ENCODE measurements at places on chromosomes 7 and 10.

- no peaks in the 10 kb centered on the region for H3K4me1 ChIP-seq
- no peaks in the 10 kb centered on the region for H3K36me3 ChIP-seq
- no peak overlapping the region for H3K27ac ChIP-seq
- no peak for DNase-seq
- no peak overlapping the region for H3K4me3 ChIP-seq
- no peaks in the 10 kb centered on the region for H3K27me3 ChIP-seq
These were observed 433.6 kb upstream of the GALNT17 start for GRCh38 chr7:70698219-70698832.

GRCh38 chr10:117418121-117418520 is 42.9 kb upstream of the PDZD8 start:
- DNase-seq = no peak
- no peak overlapping the region for H3K4me3 ChIP-seq
- no peaks in the 10 kb centered on the region for H3K27me3 ChIP-seq
- no peaks in the 10 kb centered on the region for H3K4me1 ChIP-seq

DNA sequence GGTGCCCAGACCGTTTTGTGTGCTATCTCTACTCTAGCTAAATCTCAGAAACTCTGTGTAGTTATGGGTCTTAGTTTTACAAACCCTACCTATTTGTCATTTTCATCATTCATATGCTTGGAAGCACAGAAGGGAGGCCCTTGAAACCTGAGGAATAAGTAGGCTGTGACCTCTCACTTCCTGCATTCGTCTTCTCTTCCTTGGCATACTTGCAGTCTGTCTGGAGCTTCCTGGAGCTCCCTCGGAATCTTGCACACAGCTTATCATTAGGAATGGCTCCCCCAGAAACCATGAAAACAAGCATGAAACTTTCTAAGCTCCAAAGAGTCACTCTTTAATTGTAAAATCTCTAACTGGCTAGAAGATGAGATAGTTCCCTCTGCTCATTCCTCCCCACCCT is 376.9 kb upstream of the MYO3A start:
- no peak overlapping the region for H3K4me3 ChIP-seq
- no peaks in the 10 kb centered on the region for H3K27me3 ChIP-seq
- H3K36me3 ChIP-seq = no peaks in the 10 kb centered on the region
- H3K4me1 ChIP-seq = no peaks in the 10 kb centered on the region
- H3K27ac ChIP-seq = no peak overlapping the region
- no peak for DNase-seq

DNA sequence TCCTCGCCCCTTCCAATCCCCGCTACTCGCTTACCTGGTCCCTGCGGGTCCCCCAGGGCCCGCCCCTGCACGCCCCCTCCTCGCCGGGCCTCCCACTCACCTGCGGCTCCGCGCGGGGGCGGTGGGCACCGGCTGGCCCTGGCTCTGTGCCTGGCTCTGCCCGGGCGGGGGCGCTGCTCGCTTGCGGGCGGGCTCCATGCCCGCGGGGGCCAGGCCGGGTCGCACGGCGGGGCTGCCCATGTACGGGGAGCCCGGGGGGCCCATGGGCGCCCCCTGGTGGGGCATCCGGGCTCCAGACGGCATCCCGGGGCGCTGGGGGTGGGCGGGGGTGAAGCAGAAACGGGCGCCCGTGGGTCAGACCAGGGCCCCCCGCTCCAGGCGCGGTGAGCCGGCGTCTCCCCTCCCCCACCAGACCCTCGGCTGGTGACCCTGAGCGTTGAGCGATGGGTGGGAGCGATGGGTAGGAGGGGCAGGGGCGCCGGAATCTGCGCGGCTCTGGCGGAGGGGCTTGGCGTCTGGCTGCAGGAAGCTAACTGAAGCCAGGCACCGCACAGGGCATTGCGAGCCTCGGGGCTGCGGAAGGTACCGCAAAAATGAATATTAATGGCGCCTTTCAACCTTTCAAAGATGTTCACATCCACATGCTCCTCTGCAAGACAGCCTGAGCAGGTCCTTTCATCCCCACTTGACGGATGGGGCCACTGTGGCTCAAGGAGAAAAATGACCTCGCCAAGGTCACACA is 3.0 kb downstream of the SMARCD3 start:
- H3K36me3 ChIP-seq = no peaks in the 10 kb centered on the region
- no peak overlapping the region for H3K27ac ChIP-seq
- H3K4me3 ChIP-seq = no peak overlapping the region
- peaks cover 29% of the 10 kb centered on the region for H3K27me3 ChIP-seq
- peak; percentile 78 for DNase-seq
- H3K4me1 ChIP-seq = peaks cover 42% of the 10 kb centered on the region

GRCh38 chr7:24981171-24981951 is 1.4 kb upstream of the OSBPL3 start:
- peaks cover 35% of the 10 kb centered on the region for H3K4me1 ChIP-seq
- H3K36me3 ChIP-seq = no peaks in the 10 kb centered on the region
- no peaks in the 10 kb centered on the region for H3K27me3 ChIP-seq
- peak overlapping the region; percentile 87 for H3K27ac ChIP-seq
- peak; percentile 69 for DNase-seq
- H3K4me3 ChIP-seq = peak overlapping the region; percentile 96

GRCh38 chr7:108486291-108486966 is 30.2 kb upstream of the NRCAM start:
- no peak for DNase-seq
- no peak overlapping the region for H3K4me3 ChIP-seq
- H3K27me3 ChIP-seq = no peaks in the 10 kb centered on the region
- H3K27ac ChIP-seq = no peak overlapping the region
- peaks cover 9% of the 10 kb centered on the region for H3K36me3 ChIP-seq

DNA sequence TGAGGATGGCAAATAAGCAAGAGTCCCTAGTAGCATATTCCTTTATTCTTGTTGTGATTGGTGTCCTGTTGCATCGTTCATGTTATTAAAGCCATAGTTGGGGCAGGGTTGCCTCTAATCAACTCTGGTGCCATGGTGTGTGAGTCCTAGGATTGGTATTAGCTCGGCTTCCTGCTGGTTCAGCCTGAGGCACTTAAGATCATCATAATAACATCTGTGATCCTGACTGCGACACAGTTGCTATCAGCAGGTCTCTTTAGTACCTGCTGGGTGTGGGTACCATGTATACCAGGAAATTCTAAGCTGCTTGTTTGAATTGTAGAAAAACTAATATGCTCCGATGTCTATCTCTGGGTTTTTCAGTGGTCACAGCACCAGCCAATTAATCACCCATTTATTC is 1.6 kb downstream of the WEE2 start:
- H3K27ac ChIP-seq = no peak overlapping the region
- H3K27me3 ChIP-seq = no peaks in the 10 kb centered on the region
- no peaks in the 10 kb centered on the region for H3K36me3 ChIP-seq
- H3K4me1 ChIP-seq = no peaks in the 10 kb centered on the region
- H3K4me3 ChIP-seq = no peak overlapping the region

GRCh38 chr7:81516898-81517297 is 252.9 kb downstream of the HGF start:
- DNase-seq = no peak
- no peaks in the 10 kb centered on the region for H3K27me3 ChIP-seq
- no peaks in the 10 kb centered on the region for H3K36me3 ChIP-seq
- H3K4me1 ChIP-seq = no peaks in the 10 kb centered on the region
- H3K27ac ChIP-seq = no peak overlapping the region
- H3K4me3 ChIP-seq = no peak overlapping the region

GRCh38 chr10:6535156-6535764 is 44.8 kb downstream of the PRKCQ start:
- no peaks in the 10 kb centered on the region for H3K36me3 ChIP-seq
- H3K27ac ChIP-seq = no peak overlapping the region
- peaks cover 68% of the 10 kb centered on the region for H3K4me1 ChIP-seq
- H3K4me3 ChIP-seq = no peak overlapping the region
- DNase-seq = no peak
- no peaks in the 10 kb centered on the region for H3K27me3 ChIP-seq

DNA sequence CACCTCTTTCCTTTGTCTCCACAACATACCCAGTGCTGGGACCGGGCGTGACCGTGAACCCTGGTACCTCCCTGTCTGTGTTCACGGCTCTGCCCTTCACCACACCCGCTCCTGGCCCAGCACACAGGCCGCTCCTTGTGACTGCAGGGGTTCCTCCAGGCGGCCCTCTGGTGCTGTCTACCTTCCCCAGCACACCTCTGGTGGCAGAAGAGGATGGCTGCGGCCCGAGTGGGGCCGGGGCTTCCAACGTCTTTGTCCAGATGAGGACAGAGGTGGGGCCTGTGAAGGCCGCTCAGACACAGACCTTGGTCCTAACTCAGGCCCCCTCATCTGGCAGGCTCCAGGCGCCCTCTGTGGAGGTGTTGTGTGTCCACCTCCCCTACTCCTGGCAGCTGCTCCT is 55.4 kb upstream of the SGMS1 start:
- H3K4me1 ChIP-seq = no peaks in the 10 kb centered on the region
- no peaks in the 10 kb centered on the region for H3K27me3 ChIP-seq
- no peak overlapping the region for H3K27ac ChIP-seq
- no peak overlapping the region for H3K4me3 ChIP-seq
- no peaks in the 10 kb centered on the region for H3K36me3 ChIP-seq

DNA sequence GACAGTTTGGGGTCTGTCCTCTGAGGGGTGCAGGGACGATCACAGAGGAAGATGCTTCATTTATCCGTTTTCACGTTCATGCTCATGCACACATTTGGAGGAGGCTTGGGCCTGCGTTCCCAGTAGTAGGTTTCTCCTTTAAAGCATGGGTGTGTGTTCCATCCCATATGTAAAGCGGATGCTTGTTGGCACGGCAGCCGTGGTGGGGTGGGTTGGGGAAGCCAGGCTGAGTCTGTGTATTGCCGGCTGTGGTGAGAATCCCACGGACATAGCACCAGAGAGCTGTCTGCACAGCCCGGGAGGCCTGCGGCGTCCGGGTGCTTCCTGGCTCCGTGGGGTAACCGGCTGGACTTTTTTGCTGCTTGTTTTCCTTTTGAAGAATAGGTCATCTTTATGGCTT is 440 bp downstream of the JAKMIP3 start:
- no peak for DNase-seq
- H3K36me3 ChIP-seq = no peaks in the 10 kb centered on the region
- H3K4me1 ChIP-seq = no peaks in the 10 kb centered on the region

GRCh38 chr10:31133792-31134310 is 102.2 kb upstream of the ZNF438 start:
- no peaks in the 10 kb centered on the region for H3K27me3 ChIP-seq
- no peak overlapping the region for H3K27ac ChIP-seq
- DNase-seq = peak; percentile 41
- peak overlapping the region; percentile 52 for H3K4me3 ChIP-seq

- peaks cover 14% of the 10 kb centered on the region for H3K4me1 ChIP-seq
- no peaks in the 10 kb centered on the region for H3K27me3 ChIP-seq
- no peak overlapping the region for H3K27ac ChIP-seq
- H3K36me3 ChIP-seq = peaks cover 12% of the 10 kb centered on the region
- no peak for DNase-seq
These were observed 15.8 kb downstream of the PLAC9 start for GRCh38 chr10:80148166-80148805.

- no peaks in the 10 kb centered on the region for H3K36me3 ChIP-seq
- peaks cover 4% of the 10 kb centered on the region for H3K27me3 ChIP-seq
- DNase-seq = no peak
- H3K4me3 ChIP-seq = no peak overlapping the region
These were observed 8.8 kb downstream of the DRGX start for GRCh38 chr10:49387071-49387470.

DNA sequence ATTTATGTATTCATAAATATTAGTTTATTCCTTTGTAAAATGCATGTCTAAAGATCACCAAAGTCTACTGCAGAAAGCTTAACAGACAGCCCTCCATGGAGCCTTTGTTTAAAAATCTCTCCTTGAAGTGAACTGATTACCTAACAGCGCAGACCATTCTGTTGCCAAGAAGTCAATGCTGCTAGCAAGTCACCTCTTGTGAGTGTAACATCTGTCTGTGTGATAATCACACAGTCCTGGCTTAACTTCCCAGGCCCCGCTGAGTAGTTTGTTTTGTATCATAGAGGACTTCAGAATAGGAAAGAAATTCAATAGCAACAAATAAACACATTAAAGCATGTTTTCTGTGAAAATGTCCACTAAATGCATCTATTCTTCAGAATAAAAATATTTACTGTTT is 435.3 kb upstream of the IGFBP3 start:
- no peaks in the 10 kb centered on the region for H3K4me1 ChIP-seq
- no peak overlapping the region for H3K27ac ChIP-seq
- no peaks in the 10 kb centered on the region for H3K27me3 ChIP-seq
- H3K36me3 ChIP-seq = no peaks in the 10 kb centered on the region
- no peak for DNase-seq
- no peak overlapping the region for H3K4me3 ChIP-seq

GRCh38 chr7:52973126-52973525 is 62.3 kb upstream of the POM121L12 start:
- no peaks in the 10 kb centered on the region for H3K4me1 ChIP-seq
- H3K27me3 ChIP-seq = no peaks in the 10 kb centered on the region
- H3K36me3 ChIP-seq = no peaks in the 10 kb centered on the region
- DNase-seq = no peak
- no peak overlapping the region for H3K27ac ChIP-seq

DNA sequence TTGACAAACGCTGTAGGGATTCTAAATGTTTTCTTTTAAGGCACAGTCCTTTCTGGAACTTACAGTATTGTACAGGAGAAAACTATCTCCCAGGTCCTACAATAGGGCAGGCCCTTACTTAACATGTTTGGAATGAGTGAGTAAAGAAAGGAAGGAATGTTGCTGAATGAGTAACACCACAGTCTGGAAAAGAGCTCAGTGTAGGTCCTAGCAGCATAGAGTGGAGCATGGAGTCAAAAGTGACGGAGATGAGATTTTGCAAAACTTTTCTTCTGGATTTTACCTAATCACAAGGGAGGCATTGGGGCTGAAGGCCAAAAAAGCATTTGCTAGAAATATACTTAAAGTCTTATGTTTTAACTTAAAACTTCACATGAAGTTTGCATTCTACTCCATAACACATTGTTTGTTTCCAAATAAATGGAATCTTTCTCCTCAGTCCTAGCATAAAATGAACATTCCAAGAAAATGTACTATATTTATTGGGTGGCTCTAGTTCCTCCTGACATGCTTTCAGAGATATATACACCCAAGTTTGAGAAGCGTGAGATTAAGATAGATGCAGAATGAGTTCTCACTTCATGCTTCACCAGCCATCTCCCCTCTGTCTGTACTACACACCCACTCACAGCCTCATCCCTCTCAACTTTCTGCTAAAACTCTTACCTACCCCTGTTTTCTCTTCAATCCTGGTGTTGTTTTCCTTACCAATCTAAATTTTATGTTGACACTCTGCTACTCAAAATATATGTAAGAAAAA is 20.2 kb upstream of the ADD3 start:
- no peak overlapping the region for H3K27ac ChIP-seq
- H3K27me3 ChIP-seq = no peaks in the 10 kb centered on the region
- H3K36me3 ChIP-seq = no peaks in the 10 kb centered on the region
- H3K4me1 ChIP-seq = no peaks in the 10 kb centered on the region
- DNase-seq = no peak
- H3K4me3 ChIP-seq = no peak overlapping the region

GRCh38 chr10:57706576-57707299 is 561.0 kb downstream of the IPMK start:
- H3K27ac ChIP-seq = no peak overlapping the region
- no peak for DNase-seq
- H3K27me3 ChIP-seq = no peaks in the 10 kb centered on the region
- H3K4me3 ChIP-seq = no peak overlapping the region
- no peaks in the 10 kb centered on the region for H3K4me1 ChIP-seq
- no peaks in the 10 kb centered on the region for H3K36me3 ChIP-seq

GRCh38 chr10:73876971-73877370 is 2.6 kb upstream of the CAMK2G start:
- no peak overlapping the region for H3K27ac ChIP-seq
- H3K36me3 ChIP-seq = no peaks in the 10 kb centered on the region
- no peak overlapping the region for H3K4me3 ChIP-seq
- H3K27me3 ChIP-seq = no peaks in the 10 kb centered on the region
- no peak for DNase-seq
- H3K4me1 ChIP-seq = peaks cover 43% of the 10 kb centered on the region
